ENCODE measurements at places on chromosomes 5 and 9. TPM values are rescaled to one million over a fixed set of nuclear protein-coding genes. Genes with fewer than 3 reads are reported as not detected.

- DNase-seq, result no peak
Measured at GRCh38 chr9:281741-282645, 67.3 kb downstream of the DOCK8 start.

GRCh38 chr9:94654165-94654894 is 15.0 kb upstream of the FBP1 start:
- DNase-seq, result no peak

DNA sequence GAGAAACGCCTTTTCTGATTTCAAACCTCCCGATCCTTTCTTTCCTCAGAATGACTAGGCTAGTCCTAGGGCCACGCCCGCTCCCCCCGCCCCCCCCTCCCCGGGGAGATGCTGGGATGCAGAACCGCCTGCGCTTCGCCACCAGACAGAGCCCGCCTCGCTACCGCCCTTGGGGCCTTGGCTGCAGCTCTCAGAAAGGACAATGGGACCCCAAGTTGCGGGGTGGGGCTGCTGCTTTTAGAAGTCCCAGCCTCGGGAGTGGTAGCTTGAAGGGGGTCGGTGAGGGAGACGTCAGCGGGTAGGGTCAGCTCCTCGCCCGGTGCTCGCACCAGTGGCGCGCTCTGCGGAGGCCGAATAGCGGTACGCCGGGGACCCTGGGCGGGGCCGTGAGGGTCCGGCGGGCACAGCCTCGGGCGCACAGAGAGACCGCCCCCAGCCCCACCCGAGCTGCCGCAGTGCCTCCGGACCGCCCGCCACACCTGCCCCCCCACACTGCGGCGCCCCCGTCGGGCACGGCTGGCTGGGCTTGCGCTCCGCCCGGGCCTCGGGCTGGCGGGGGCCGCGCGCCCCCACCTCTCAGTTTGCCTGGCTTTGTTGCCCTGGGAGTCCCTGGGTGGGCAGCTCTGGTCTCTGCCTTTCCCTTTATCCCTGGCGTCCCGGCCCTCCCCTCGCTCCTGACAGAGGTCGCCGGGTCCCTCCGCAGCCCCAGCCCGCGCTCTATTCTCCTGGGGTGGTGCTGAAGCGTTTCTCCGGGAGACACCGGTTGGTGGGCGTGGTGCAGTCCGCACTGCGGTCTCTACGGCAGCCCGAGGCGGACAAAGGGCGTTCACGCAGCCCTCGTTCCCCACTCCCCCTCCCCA is 1.2 kb downstream of the MAP1B start:
- peak; percentile 34 for DNase-seq

DNA sequence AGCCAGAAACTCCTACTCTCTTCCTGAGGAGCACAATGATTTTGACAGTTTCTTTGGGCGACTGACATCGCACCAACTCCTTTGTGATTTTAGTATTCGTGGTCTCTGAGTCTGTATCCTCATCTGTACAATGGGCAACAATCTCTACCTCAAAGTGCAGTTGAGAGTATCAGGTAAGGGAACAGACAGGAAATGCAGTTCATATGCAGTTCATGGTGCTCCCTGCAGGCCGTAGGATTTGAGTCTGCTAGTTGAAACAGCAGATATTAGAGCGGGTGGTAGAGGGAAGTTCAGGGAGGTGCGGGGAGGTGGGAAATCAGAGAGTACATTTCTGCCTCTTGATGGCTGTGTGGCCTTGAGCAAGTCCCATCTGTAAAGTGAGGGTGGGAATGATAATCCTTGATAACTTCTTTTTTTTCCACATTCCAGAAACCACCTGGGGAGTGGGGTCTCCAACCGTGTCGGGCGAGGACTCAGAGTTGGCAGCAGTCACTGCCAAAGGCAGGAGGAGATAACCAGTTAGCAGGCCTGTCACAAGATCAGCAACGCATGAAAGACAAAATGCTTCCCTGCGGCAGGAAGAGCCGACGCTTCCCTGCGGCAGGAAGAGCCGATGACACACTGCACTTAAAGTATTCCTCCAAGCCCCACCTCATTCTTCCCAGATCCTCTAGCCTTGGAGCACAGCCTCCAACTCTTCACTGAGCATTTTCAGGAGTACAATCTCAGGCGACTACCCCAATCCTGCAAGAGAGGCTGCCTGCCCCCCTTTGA is 6.0 kb upstream of the NEK6 start:
- no peak for DNase-seq

DNA sequence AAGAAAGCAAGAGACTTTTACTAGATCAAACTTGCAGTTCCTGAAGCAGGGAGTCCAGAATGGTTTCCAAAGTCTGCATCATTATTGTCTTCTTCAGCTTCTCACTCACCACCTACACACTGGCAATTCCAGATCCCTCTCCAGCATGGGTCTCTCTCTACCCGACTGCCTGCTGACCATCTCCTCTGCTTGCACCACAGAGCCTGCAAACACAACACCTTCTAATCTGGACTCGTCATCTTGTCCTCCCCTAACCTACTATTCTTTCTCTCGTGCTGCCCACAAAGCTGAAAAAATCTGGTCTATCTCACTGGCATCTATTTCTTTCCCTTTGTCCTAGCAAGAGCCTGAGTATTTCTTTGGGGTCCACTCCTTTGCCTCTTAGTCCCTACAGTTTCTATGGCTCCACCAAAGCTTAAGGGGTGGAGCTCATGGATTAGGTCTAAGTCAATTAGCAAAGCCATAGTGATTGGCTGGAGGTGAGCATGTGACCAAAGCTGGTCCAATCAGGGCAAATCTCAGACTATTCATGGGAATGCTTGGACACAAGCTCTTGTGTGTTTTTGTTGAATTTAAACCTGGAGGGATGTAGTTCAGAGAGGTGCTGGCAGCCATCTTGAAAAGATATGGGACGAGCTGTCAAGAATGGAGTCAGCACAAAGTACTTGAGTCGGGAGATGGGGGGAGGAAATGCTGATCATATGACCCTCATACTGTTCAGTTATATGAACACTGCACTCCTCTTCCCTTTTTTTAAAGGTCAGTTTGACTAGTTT is 63.5 kb downstream of the GALNT12 start:
- no peak for DNase-seq

DNA sequence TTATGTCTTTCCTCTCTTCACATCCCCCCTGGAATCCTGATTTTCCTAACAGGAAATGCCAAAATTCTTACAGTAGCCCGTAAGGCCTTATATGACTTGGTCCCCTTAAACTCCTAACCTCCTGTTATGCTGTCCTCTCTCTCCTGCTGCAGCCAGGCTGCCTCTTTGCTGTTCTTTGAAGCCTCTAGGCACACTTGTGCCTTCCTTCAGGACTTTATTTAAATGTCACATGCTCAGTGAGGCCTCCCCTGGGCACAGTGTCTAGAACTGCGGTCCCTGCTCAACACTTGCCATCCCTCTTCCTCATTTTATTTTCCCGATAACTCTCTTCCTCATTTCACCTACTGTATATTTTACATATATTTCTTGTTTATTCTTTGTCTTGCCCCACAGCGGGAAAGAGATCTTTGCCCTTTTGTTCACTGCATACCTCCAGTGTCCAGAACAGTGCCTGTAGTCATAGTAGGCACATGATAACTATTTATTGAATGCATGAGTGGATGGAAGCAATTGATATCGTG is 5.5 kb upstream of the SHB start:
- peak; percentile 72 for DNase-seq

DNA sequence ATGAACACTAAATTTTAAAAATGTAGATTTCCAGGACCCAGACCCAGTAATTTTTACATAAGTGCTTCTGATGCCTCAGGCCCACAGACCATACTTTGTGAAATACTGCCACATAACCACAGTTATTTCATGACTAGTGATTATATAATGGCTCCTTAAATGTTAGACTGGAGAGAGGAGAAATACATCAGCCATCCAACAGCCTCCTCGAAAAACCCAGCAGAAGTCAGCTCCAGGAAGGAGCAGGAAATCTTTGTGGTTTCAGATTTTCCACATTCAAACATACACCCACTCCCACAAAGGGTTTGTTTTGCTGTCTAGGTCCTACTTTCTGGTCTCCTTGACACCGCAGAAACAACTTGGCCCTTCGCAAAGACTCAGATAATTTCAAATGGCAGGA is 455.2 kb downstream of the DTWD2 start:
- DNase-seq, result no peak

GRCh38 chr9:19026375-19026774 is 6.6 kb downstream of the SAXO1 start:
- DNase-seq, result no peak

- no peak for DNase-seq
Measured at GRCh38 chr5:55577353-55578060, 42.7 kb upstream of the PLPP1 start.

PTPRD gene
- not detected for total RNA-seq
